ENCODE measurements at places on chromosomes 3 and 15.

- no peaks in the 10 kb centered on the region for H3K27me3 ChIP-seq
- no peak for DNase-seq
- no peak overlapping the region for H3K27ac ChIP-seq
- no peaks in the 10 kb centered on the region for H3K36me3 ChIP-seq
- H3K4me3 ChIP-seq, result no peak overlapping the region
Measured at GRCh38 chr3:133329626-133330025, 70.2 kb upstream of the BFSP2 start.

DNA sequence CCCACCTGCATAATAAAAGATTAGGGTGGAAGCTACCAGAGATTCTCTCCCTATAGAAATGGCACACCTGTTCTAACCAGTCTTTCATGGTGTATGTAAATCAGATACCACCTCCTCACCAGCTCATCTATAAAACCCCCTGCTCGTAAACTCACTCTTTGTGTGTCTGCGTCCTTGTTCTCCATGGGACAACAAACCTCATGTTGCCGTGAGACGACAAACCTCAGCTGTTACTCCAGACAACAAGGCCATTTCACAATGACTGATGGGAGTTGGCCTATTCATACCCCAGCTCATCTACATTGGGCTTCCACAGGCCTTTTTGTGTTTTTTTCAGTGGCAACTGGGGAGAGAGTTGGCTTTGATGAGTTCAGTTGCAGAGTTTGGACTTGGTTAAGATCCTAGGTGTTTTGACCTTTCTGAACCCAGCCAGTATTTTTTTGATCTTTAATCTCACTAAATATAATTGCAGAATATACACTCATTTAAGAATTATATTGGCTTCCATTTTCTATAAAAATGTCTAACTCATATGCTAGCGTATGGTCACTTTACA is 96.6 kb upstream of the LRIG1 start:
- no peaks in the 10 kb centered on the region for H3K27me3 ChIP-seq
- no peak overlapping the region for H3K27ac ChIP-seq
- no peaks in the 10 kb centered on the region for H3K4me1 ChIP-seq
- no peak for DNase-seq

DNA sequence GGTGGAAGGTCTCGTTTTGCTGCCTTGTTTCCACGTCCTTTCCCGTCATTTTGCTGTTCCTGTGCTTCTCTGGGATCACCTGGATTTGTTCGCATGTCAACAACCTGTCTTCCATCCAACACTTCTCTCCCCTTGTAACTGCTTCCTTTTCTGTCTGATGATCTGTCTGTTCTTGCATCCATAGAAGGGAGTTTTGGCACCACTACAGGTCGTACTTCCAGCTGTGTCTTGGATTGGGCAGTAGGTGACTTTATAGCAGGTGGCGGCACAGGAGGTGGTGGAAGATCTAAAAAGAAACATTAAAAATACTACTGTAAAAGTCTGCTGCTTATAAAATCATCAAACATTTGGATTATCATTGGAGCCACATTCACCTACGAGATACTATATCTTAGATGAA is 1161.0 kb downstream of the ROBO1 start:
- DNase-seq, result no peak
- no peak overlapping the region for H3K4me3 ChIP-seq
- H3K27me3 ChIP-seq, result no peaks in the 10 kb centered on the region
- H3K27ac ChIP-seq, result no peak overlapping the region
- H3K36me3 ChIP-seq, result peaks cover 12% of the 10 kb centered on the region

- no peak overlapping the region for H3K4me3 ChIP-seq
- DNase-seq, result no peak
- H3K27ac ChIP-seq, result no peak overlapping the region
- no peaks in the 10 kb centered on the region for H3K36me3 ChIP-seq
- H3K4me1 ChIP-seq, result no peaks in the 10 kb centered on the region
Measured at GRCh38 chr3:128394033-128394432, 72.7 kb downstream of the DNAJB8 start.

GRCh38 chr3:181383760-181384159 is 328.0 kb upstream of the SOX2 start:
- H3K27me3 ChIP-seq, result no peaks in the 10 kb centered on the region
- DNase-seq, result no peak
- H3K4me3 ChIP-seq, result no peak overlapping the region
- H3K36me3 ChIP-seq, result no peaks in the 10 kb centered on the region
